A549 treated with DMSO at 1 μM for 4 hours (cell line): ENCODE measurements at places on chromosomes 3 and 15. TPM values are rescaled to one million over a fixed set of nuclear protein-coding genes. Genes with fewer than 3 reads are reported as not detected.

Gene HYAL1
- total RNA-seq = 0.28 to 0.45 TPM (median 0.33 TPM) in 5 replicates

Gene INSYN1
- 1.4 to 2.6 TPM (median 2.1 TPM) in 5 replicates for total RNA-seq

Gene GPR62
- 0.06 TPM in 1 of 5 replicates, not detected in the others for total RNA-seq

Gene SRPRB
- total RNA-seq = 53.9 to 64.1 TPM (median 58.1 TPM) in 5 replicates

Gene ANKDD1A
- total RNA-seq = 1.5 to 2.1 TPM (median 1.9 TPM) in 5 replicates
